Myocyte (in vitro differentiated cells): ENCODE measurements at places on chromosomes 3 and 15. TPM values are rescaled to one million over a fixed set of nuclear protein-coding genes. Genes with fewer than 3 reads are reported as not detected.

Gene A4GNT
- total RNA-seq: not detected in 2 replicates

Gene CLDN11
- total RNA-seq: not detected in 2 replicates

Gene SLC49A4
- 16.7 and 23.1 TPM in 2 replicates for total RNA-seq

Gene SNX22
- 0.16 TPM in 1 of 2 replicates, not detected in the other for total RNA-seq

Gene CKMT1B
- total RNA-seq: not detected in 2 replicates

Gene SEMA5B
- total RNA-seq: 0.08 and 0.94 TPM in 2 replicates

- no peak for DNase-seq
Measured at GRCh38 chr15:77632534-77633133, at the start of gene LINGO1. LINGO1 (minus strand) TSS chr15:77632912; CDS start chr15:77632315, 597 bp downstream.

DNA sequence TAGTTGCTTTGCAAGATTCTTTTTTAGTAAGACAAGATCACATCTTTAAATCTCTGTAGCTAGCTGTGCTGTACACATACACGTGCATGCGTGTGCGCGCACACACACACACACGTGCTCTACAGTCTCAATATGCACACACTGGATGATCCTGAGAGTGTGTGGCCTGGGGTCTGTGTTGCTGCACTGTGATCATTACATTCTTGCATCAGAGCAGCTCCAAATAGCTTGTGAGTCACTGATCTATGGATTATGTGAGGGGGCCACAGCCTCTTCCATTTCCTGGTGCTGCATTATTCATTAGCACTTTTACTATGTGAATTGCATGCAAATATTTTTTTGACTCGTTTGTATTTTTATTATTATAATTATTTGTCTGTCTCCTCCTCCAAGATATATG, 34.6 kb downstream of the MCTP2 start:
- no peak for DNase-seq

DNA sequence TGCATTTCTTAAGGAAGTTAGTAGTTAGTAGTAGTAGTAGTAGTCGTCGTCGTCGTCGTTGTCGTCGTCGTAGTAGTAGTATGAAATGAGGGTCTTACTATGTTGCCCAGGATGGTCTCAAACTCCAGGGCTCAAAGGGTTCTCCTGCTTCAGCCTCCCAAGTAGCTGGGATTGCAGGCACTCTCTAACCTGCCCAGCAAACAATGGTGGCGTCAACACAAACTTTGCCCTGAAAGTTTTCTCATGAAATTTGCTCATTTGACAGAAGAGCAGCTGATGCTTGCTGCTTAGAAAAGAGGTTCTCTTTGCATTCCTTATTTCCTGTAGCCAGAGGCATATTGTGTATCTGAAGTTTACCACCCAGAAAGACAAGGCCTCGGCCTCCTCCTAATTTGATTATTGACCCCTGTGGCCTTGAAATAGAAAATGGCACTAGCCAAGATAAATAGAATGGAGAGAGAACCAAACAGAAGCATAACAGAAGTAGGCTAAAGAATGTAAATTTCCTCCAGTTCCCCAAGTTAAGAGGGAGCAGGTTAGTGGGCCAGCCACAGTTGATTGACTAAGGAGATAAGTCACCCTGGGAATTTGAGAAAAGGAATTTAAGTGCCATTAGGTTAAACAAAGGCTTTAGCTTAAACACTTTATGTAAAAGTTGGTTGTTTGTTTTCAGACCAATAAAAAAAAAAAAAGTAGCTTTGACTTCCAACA, 166.2 kb upstream of the ROBO2 start:
- no peak for DNase-seq

DNA sequence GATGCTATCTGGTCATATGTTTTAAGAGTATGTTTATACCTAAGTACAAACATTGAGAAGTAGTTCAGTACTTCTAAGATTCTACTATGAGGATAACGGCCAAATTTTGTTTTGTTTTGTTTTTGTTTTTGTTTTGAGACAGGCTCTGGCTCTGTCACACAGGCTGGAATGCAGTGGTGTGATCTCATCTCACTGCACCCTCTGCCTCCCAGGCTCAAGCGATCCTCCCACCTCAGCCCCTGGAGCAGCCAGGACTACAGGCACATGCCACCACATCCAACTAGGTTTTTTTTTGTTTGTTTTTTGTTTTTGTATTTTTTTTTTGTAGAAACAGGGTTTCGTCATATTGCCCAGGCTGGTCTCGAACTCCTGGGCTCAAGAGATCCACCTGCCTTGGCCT, 47.5 kb upstream of the RPS17 start:
- DNase-seq: no peak

GRCh38 chr15:55008421-55008820, 188.3 kb downstream of the RSL24D1 start:
- no peak for DNase-seq
